ENCODE measurements at places on chromosomes 4 and X. TPM values are rescaled to one million over a fixed set of nuclear protein-coding genes. Genes with fewer than 3 reads are reported as not detected.

The GIMD1 gene
- total RNA-seq = not detected

The REELD1 gene
- not detected for total RNA-seq

The GAB3 gene
- 4.1 TPM for total RNA-seq

The FREM3 gene
- total RNA-seq = not detected

The OPRPN gene
- total RNA-seq = not detected

The PAGE2 gene
- total RNA-seq = not detected

The CAPN6 gene
- not detected for total RNA-seq

The TLR10 gene
- total RNA-seq = not detected

The PNMA3 gene
- 0.26 TPM for total RNA-seq

The SNCA gene
- 6.8 TPM for total RNA-seq

The AMOT gene
- 6.8 TPM for total RNA-seq

The SPARCL1 gene
- 2.3 TPM for total RNA-seq

The NHSL2 gene
- total RNA-seq = 4.1 TPM

The F9 gene
- not detected for total RNA-seq

The CT45A2 gene
- total RNA-seq = not detected

The TMPRSS11D gene
- not detected for total RNA-seq

The TMEM187 gene
- total RNA-seq = 6.4 TPM

The ADAM29 gene
- not detected for total RNA-seq

The SFRP2 gene
- 1.8 TPM for total RNA-seq

The RBMXL3 gene
- total RNA-seq = not detected

The NPY2R gene
- not detected for total RNA-seq

The AFM gene
- not detected for total RNA-seq

The SPANXN4 gene
- total RNA-seq = not detected
